Right renal cortex interstitium (tissue), 3 donors: ENCODE measurements at places on chromosomes 13 and 19.

- no peak for DNase-seq
Measured at GRCh38 chr13:113820813-113821651, 42.8 kb downstream of the GAS6 start.

GRCh38 chr13:90701264-90701663 is 646.2 kb upstream of the MIR17HG start:
- DNase-seq, result no peak

DNA sequence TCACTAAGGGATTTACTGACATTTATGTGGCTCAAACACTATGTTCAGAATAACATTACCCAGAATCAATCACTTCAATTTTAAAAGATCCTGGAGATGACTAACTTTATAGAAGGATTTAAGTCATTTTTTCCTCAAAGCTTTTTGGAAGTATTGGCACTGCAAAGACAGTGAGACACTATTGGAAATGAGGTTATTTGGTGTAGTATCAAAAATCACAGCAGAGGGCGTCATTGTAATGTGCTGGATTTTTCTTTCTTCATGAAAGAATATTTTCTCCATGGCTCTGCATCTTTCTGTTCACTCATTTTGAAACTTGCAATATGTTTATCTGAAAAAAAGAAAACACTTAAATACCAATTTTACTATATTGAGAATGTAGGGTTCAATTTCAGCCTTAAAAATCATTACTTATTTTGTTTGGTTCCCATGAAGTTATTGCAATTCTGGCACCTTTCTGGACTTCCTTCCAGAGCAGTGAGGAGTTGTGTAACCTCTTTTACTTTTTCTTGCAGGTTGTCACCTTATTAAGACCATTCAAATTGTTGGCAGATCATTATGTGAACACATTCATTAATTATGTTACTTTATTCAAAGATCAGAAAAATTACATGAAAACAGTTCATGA is 3.7 kb upstream of the CSNK1A1L start:
- DNase-seq, result no peak

GRCh38 chr19:30062907-30063649 is 121.0 kb downstream of the URI1 start:
- DNase-seq, result no peak

GRCh38 chr19:18415178-18415867 is 3.9 kb upstream of the SSBP4 start:
- DNase-seq, result peak; percentile 78
